ENCODE measurements at places on chromosomes 6 and 20.

- DNase-seq: no peak
Measured at GRCh38 chr6:106977246-106977645, 2.7 kb upstream of the CD24 start.

DNA sequence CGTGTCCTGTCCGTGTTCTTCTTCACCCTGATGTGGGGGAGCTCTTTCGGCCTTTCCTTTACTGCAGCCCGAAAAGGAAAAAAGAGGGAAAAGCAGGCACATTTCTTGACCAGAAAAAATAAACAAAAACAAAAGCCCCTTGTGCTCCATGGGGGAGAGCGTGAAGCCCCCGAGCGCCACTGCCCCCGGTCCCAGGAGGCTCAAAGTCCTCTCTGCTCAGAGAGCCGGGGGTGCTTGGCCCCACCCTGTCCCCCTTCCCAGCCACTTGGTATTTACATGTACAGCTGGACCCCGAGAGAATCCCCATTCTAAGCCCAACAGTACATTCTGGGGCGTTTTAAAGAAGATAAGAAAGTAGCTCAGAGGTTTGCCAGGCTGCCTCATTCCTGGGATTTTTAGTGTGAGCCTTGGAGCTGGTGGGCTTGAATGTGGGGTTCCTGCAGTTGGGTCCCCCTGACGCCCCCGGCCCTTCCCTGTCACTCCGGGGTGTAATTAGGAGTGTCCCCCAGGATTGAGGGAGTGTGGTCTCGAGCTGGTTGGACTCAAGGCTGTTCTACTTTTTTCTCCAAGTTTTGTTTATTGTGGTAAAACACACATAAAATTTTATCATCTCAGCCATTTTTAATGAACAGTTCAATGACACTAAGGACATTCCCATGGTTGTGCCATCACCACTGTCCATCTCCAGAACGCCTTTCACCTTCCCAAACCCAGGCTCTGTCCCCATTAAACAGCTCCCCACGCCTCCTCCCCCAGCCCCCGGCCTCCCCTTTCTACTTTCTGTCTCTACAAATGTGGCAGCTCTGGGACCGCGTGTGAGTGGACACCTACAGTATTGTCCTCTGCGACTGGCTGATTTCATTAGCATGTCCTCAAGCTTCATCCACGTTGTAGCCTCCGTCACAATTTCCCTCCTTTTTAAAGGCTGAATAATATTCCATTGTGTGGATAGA lies 55.7 kb upstream of the BHLHE23 start:
- no peak for DNase-seq

DNA sequence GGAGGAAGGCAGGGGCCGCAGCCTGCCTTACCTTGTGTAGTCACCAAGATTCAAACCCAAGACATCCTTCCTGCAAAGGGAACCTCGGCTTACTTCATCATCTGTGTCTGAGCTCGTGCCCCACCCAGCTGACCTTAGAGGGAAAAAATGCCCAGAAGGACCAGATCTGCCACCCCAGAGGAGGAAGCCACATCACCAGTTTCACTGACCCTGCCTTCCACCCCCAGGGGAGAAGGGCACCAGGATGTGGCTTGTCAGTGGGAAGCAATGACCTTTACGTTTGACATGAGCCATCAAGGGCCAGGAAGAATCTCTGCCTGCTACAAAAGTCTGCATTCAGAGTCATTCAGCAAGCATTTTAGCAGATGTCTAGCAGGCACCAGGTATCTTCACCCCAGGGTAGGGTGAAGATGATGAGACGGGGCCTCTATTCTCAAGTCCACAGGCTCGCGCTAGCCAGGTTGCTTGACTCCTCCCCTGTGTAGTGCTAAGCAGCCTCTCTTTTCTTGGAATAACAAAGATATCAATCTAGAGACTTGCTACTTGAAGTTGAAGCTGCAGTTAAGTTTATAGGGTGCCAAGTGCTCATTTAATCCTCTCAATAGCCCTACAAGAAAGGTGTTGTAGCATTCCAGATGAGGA lies 28.1 kb downstream of the HM13 start:
- DNase-seq: no peak

- no peak for DNase-seq
Measured at GRCh38 chr6:142376115-142376514, 74.3 kb downstream of the ADGRG6 start.

DNA sequence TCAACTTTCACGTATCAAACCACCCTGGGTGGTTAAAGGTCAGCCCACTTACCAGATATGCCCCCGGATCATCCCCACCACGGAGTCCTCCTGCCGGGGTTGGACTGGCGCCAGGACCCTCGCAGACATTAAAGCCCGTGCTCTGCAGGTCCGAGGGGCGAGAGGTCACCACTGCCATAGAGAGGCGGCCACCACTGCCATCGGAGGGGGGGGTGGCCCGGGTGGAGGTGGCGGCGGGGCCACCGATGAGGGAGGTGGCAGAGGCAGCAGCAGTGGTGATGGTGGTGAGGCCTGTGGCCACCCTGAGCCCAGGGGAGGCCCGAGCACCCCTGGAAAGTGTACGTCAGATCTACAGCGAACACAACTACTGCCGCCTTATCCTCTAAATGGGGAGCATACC lies 76.3 kb downstream of the ASXL1 start:
- no peak for DNase-seq

DNA sequence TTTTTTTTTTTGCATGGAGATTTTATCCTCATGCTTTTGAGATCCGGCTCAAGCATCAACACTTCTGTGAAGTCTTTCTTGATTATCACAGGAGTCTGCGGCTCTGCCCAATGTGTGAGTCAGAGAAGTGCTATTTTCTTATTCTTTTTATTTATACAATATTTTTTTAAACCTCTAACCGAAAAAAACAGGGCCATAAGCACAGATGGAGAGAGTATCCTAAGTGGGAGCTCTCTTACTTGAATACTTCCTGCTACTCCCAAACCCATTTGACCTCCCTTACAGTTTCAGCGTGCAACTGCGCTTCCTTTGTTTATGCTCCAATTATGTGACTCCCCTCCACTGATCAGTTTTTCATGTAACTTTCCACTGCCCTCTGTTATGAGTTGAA lies 8.7 kb upstream of the ATXN1 start:
- no peak for DNase-seq

- no peak for DNase-seq
Measured at GRCh38 chr6:162533009-162533400, 194.6 kb downstream of the PRKN start.

- no peak for DNase-seq
Measured at GRCh38 chr6:107604549-107604948, 114.6 kb downstream of the SOBP start.

GRCh38 chr6:122361314-122361979 lies 38.0 kb upstream of the HSF2 start:
- DNase-seq: no peak

GRCh38 chr6:134880487-134881190 lies 69.3 kb downstream of the ALDH8A1 start:
- no peak for DNase-seq
